ENCODE measurements at places on chromosomes 11 and 22. TPM values are rescaled to one million over a fixed set of nuclear protein-coding genes. Genes with fewer than 3 reads are reported as not detected.
A peak's percentile ranks its signal among the peaks of the same experiment; 100 is the strongest.

DNA sequence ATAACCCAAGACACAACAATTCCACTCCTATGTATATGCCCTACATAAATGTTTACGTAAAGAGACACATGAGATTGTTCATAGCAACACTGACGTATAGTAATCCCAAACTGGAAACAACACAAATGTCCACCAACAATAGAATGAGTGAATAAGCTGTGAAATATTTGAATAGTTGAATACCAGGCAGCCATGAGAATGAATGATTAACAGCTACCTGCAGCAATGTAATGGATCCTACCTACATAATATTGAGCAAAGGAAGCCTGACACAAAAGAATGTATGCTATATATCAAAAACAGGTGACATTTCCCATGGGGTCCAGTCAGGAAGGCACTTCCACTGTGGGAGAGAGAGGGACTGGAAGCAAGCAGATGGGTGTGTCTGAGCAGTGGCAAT lies 92.8 kb upstream of the LINC01488 start:
- DNase-seq = no peak

- DNase-seq = no peak
These were observed 176.4 kb downstream of the SHANK2 start for GRCh38 chr11:71075871-71076420.

DNA sequence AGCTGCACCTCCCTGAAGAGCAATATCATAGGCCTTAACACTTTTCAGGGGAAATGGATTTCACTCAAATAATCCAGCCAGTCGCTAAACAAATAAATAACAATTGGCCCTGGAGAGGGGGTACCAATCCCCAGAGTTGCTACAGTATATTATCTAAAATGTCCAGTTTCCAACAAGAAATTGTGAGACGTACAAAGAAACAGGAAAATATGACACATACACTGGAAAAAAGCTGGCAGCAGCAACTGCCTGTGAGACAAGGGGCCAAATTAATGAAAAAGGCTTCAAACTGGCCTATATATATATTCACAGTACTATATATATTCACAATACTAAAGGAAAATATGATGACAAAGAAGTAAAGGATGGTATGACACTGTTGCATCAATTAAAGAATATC lies 4.0 kb downstream of the NF2 start:
- DNase-seq = no peak

DNA sequence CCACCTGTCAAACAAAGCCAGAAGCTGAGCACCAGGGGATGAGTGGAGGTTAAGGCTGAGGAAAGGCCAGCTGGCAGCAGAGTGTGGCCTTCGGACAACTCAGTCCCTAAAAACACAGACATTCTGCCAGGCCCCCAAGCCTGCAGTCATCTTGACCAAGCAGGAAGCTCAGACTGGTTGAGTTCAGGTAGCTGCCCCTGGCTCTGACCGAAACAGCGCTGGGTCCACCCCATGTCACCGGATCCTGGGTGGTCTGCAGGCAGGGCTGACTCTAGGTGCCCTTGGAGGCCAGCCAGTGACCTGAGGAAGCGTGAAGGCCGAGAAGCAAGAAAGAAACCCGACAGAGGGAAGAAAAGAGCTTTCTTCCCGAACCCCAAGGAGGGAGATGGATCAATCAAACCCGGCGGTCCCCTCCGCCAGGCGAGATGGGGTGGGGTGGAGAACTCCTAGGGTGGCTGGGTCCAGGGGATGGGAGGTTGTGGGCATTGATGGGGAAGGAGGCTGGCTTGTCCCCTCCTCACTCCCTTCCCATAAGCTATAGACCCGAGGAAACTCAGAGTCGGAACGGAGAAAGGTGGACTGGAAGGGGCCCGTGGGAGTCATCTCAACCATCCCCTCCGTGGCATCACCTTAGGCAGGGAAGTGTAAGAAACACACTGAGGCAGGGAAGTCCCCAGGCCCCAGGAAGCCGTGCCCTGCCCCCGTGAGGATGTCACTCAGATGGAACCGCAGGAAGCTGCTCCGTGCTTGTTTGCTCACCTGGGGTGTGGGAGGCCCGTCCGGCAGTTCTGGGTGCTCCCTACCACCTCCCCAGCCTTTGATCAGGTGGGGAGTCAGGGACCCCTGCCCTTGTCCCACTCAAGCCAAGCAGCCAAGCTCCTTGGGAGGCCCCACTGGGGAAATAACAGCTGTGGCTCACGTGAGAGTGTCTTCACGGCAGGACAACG lies 11.7 kb downstream of the CXCR5 start:
- no peak for DNase-seq

- DNase-seq = peak; percentile 86
These were observed 18.2 kb downstream of the IFT27 start for GRCh38 chr22:36757668-36758211.

SCGB1D2 gene
- polyA plus RNA-seq = 2.0 TPM

MS4A5 gene
- not detected for polyA plus RNA-seq

HOATZ gene
- polyA plus RNA-seq = not detected

- DNase-seq = no peak
These were observed 244.5 kb upstream of the POU2AF2 start for GRCh38 chr11:111001081-111001430.

DNA sequence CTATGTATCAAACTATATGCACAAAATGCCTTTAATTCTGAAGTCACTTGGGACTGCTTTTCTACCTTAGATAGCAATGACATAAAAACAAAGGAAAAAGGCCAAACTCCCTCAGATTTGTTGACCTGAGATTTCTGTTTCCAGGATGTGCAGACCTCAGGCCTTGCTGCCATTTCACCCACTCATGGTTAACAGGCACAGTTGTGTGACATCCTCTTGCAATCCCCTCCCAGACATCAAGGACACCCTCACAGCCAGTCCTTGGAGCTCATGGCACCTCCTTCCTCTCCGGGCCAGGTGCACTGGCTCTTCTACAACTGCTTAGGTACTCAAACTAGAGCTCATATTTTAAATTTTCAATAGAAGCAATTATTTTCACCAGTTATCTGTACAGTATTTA lies 37.3 kb downstream of the SERPIND1 start:
- no peak for DNase-seq

OR10A2 gene
- polyA plus RNA-seq = not detected

- no peak for DNase-seq
These were observed 92.6 kb downstream of the DEPDC5 start for GRCh38 chr22:31846161-31847115.

GRCh38 chr11:115407496-115407895 lies 96.7 kb downstream of the CADM1 start:
- DNase-seq = no peak

- no peak for DNase-seq
These were observed 843 bp downstream of the OR51T1 start for GRCh38 chr11:4882543-4882942.

GRCh38 chr22:26065847-26066246 lies 103.4 kb upstream of the SEZ6L start:
- DNase-seq = no peak

GRCh38 chr11:22774716-22775115 lies 54.9 kb downstream of the SVIP start:
- no peak for DNase-seq

DNA sequence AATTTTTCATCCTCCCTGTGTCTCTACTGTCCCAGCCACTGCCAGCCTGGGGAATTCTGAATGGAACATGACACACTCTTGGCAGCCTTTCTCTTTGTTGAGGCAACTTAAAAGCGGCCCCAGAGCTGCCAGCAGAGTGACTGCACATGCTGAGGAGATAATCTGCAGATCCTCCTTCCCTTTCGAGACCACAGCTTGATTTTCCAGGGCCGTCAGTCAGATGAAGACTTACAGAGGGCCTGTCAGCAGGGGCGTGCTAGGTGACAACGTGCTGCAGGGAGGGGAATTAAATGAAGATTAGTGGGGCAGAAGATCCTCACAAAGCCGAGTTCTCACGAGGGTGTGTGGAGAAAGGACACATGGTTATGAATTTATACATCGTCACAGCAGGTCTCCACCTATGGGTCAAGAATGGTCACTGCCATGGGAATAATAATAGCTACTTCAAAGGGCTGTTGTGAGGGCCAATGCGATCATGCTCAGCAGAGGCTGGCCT lies 193.5 kb upstream of the PITPNB start:
- DNase-seq = peak; percentile 53

C11orf42 gene
- polyA plus RNA-seq = not detected

CALCA gene
- not detected for polyA plus RNA-seq

DNA sequence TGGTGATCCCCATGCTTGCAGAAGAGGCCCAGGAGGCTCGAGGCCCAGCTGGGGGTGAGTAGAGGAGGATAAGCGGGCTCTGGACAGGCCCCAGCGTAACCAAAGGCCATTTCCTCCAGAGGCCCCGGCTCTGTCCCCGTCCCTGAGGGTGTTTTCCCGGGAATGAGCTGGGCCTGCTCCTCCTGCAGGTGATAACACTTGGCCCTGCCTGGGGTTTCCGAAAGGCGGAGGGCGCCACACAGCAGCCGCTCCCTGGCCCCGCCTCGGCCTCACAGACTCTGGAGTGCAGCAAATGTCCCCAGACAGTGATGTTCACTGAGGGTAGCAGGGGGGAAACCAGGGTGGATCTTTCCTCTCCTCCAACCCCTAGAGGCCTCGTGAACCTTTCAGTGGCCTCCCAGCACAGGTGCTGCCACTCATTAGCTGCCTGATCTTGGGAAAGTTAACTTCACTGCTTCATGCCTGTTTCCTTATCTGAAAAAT lies 10.5 kb upstream of the MGAT3 start:
- DNase-seq = no peak

TMEM191C gene
- 3.6 TPM for polyA plus RNA-seq

DNA sequence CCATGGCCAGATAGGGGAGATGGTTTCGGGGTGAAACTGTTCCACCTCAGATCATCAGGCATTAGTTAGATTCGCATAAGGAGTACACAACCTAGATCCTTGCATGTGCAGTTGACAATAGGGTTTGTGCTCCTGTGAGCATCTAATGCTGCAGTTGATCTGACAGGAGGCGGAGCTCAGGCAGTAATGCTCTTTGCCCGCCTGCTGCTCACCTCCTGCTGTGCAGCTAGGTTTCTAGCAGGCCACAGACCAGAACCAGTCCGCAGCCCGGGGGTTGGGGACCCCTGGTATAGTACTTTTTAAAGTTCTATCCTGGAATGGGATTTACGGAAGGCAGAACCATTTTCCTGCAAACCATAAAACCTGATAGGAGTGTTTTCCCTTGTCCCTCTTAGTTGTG lies 54.6 kb downstream of the POLD3 start:
- DNase-seq = no peak

DNA sequence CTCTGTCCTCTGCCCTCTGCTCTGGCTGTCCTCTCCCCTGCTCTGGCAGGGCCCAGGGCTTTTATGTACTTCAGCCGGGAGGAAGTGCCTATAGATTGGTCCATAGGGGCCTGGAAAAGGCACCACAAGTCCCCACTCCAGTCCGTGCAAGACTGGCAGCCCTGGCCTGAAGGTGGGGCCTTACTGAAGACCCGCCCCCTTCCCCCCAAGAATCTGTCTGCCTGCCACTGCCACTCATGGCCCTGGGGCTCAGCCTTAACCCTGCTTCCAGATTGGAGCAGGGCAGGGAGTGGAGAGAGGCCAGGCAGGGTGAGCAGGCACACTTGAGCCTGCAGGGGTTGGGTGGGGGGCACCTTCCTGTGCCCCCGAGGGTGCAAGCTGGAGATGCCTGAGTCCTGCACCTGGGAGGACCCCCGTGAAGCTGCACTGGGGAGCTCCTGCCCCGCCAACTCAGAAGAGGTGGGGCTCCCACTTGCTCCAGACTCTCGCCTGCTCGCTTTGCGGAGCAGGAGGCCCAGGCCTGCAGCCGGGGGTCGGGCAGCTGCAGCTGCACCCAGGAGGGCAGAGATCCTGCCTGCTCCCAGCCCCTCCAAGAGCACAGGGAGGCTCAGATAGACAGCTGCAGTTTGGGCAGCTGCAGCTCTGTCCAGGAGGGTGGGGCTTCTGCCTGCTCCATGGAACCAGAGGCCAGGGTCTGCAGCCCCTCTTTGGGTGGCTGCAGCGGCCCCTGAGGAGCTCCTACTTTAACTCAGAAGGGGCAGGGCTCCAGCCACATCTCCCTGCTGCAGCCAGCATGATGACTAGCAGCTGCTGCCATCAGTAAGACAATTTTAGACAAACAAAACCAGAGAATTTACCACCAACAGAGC lies 51.0 kb upstream of the SC5D start:
- no peak for DNase-seq

LDHAL6A gene
- polyA plus RNA-seq = not detected

- DNase-seq = no peak
These were observed 101.7 kb upstream of the PRR5 start for GRCh38 chr22:44600207-44600785.

DNA sequence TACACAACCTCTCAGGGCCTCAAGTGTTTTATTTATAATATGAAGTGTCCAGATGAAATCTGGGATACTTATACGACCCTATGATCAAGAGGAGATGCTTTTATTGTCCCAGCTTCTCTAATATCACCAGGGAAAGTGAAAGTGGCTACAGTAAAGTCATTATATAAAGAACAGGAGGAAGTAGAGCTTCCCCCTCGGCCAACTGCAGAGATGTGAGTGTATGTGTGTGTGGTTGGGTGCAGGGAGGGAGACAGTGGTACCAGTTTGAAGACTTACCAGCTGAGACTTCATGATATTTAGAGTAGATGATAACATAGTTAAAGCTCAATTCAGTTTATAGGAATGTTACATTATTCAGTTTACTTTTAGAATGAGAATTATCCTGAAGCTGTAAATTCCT lies 373.6 kb upstream of the DDI1 start:
- no peak for DNase-seq

DNA sequence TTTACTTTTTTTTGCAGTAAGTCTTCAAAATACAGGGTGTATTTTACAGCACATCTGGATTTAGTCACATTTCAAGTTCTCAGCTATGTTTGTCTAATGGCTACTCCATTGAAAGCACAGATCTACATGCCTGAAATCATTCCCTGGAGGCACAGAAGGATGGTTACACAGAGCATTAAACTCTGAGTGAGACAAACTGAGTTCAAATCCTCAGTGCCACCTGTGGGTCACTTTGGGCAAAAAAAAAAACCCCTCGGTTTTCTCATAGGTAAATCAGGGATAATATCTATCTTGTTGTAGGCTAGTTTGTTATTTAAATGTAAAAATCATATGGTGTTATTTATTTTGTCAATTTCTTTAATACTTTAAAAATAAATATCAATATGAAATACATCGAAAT lies 7.7 kb downstream of the ANKRD49 start:
- DNase-seq = no peak

CRYBB3 gene
- polyA plus RNA-seq = 2.7 TPM

CARNS1 gene
- 0.51 TPM for polyA plus RNA-seq

- DNase-seq = peak; percentile 94
These were observed 9.2 kb upstream of the BIK start for GRCh38 chr22:43101306-43101705.

VPS37C gene
- 14.2 TPM for polyA plus RNA-seq

DNA sequence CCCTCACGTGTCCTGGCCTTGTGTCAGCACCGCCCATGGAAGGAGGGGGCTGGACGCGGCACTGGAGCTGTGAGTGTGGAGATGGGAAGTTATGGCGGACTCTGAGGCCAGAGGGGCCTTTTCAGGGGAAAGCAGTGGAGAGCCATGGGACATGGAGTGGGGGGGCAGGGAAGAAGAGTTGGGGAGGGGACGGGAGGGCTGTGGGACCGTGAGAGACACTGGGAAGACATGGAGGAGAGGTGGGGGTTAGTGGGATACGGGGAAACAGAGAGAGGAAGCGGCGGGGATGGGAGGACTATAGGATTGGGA lies 58.2 kb downstream of the FBXO7 start:
- no peak for DNase-seq

Data from adrenal gland (tissue), 19 donors.